ENCODE measurements at places on chromosomes 7 and 10. TPM values are rescaled to one million over a fixed set of nuclear protein-coding genes. Genes with fewer than 3 reads are reported as not detected.

DNA sequence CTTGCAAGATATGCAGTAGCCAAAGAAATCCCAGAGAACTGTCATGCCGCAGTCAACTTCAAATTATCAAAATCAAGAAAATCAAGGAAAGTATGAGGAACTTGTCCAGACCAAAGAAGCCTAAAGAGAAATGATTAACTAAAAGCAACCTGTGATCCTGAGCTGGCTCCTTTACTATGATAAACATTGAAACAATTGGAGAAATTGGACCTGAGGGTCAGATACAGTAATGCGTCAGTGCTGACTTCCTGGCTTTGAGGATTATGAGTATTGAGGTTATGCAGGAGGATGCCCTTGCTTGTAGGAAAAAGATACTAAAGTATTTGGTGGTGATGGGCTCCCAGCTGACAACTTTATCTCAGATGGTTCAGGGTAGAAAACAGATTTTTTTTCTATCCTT, 324.7 kb upstream of the AKR1E2 start:
- no peak for DNase-seq

DNA sequence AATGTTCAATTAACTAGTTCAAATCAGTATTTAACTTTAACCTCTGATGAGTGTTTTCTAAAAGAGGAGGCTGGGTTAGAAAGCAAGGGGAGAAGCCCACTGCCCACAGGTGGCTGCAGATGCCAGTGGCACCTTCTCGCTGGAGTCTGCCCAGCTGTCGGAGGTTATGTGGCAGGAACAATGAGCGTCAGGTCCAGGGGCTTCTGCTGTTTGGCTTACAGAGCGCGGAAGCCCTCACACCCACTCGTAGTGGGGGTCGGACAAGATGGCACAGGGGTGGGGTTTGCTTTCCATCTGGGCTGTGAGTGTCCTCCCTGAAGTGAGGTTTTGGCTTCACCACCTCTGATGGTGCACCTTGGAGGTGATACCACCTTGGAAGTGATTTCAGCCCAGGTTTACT, 8.5 kb downstream of the DYNC2I1 start:
- DNase-seq: no peak

DNA sequence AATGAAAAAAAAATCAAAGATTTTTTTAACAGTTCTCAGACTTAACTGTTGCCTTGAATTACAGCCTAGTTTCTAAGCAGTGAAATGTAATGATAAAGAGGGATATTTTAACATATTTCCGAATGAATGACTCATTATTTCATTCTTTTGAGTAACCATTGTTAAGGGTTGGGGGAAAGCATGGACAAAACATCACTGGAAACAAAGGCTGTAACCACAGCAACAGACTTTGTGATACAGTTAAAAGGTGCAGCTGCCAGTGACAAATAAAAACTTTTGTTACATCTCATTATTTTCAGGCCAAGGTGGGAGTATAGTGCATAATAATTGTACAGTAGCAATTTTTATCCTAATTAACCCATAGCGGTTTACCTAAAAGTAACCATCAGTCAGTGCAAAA, 172.6 kb downstream of the LRRTM3 start:
- peak; percentile 34 for DNase-seq

- no peak for DNase-seq
Measured at GRCh38 chr10:69100136-69100872, 12.4 kb downstream of the SRGN start.

DNA sequence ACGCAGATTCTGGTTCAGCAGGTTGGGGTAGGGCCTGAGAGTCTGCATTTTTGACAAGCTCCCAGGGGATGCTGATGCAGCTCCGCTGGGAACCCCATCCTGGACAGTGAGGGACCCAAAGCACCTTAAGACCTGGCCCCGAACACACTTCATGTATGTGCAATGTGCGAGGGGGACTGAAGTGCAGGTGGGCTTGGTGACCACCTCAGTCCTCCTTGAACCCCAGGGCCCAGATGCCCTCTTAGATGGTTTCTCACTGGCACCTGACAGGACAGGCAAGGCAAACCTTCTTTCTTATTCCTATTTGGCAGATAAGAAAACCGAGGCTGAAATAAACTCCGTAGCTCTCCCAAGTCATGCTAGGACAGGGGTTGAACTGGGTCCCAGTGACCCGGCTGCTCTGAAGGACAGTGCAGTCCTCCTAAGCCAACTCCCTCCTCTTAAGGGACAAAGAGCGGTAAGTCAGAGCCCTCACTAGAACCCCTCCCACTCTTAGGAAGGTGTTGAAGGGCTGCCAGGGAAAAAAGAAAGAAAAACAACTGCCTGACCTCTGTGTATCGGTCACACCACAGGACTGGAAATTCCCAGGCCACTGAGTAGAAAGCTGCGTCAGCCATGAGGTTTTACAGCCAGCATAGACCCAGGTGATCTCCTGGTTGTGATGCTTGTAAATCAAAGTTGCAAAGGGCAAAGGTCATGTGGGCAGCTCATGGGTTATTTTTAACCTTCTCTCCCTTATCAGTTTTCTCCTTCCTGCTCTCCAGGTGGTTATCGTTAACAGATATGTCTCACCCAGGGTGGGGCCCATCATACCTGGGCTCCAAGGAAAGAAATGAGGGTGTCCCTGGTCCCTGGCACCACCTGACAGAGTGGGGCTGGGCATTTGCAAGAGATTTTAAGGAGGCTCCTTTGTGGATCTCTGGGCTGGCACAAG, 90.9 kb upstream of the SMNDC1 start:
- DNase-seq: peak; percentile 58

DNA sequence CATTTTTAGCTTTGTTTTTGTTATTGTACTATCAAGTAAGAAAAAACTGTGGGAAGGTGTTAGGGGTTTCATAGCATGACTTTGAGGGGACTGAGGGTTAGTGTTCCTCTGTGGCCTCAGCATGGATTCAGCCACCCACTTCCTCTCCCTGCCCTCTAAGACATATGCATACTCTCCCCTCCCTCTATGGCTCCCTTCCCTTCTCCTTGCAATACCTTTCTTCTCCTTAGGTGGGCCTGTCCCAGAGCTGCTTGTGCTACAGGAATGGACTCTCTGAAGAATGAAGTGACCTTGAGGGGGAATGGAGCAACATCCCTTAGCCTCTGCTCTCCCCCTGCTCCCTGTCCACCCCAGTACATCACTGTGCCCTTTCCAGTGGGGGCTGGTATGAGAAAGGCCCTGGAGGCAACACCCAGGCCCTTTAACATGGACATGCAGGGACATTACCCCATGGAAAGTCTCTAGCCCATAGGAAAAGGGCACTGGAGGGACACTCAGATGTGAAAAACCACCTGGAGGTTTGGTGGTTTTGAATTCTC, 22.4 kb downstream of the CDH23 start:
- DNase-seq: no peak

GRCh38 chr7:23164846-23165245, 17.0 kb upstream of the NUP42 start:
- DNase-seq: no peak

GRCh38 chr10:65312876-65313275, 1613.0 kb upstream of the LRRTM3 start:
- no peak for DNase-seq

GRCh38 chr7:140517546-140518369, 38.5 kb upstream of the MKRN1 start:
- peak; percentile 95 for DNase-seq

DNA sequence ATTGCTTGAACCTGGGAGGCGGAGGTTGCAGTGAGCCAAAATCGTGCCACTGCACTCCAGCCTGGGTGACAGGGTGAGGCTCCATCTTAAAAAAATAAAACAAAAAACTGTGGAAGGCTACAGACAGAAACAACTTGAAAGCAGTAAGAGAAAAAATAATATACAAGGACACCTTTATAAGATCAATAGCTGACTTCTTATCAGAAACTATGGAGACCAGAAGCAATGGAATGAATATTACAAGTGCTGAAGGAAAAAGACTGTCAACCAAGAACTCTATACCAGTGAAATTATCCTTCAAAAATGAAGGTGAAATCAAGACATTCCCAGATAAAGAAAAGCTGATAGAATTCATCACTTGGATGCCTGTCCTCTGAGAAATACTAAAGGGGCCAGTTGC, 49.0 kb downstream of the RBAK start:
- DNase-seq: no peak

DNA sequence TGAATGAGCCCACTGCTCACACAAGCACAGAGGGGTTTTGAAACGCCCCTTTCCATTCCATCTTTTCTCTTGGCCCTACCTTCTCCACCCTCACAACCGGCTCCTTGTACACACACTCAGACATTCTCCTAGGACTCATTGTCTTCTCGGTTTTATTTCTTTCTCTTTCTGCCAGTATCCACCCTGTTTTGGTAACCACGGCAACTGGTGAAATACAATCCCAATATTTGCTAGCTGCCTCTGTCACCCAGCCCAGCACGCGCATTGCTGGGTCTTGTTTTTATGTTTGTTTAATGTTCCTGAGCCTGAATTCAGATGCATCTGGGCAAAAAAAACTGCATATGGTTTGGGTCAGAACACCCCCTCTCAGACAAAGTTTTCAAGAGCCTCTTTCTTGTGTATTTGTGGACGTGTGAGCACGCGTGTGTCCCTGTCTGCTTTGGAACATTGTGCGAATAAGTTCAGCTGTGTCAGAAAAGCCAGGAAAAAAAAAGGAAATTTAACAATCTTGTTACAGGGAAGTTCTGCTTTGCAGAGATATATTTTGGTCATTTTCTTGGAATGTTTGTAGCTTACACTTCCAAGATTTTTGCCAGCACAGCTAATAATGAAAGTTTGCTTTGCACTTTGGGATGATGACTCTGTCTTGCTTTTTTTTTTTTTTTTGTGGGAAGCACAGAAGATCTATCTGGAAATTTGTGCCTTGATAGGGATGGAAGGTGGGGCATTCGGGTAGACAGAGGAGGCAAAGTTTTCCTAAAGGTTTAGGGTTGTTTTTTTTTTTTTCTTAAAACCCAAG, 225.9 kb downstream of the TRIL start:
- no peak for DNase-seq

- no peak for DNase-seq
Measured at GRCh38 chr7:25675789-25676474, 447.6 kb upstream of the NPVF start.

ABCB4 gene
- polyA plus RNA-seq: 2.0 TPM

IRF5 gene
- 13.0 TPM for polyA plus RNA-seq

DPYSL4 gene
- not detected for polyA plus RNA-seq

NAT16 gene
- polyA plus RNA-seq: not detected

TECPR1 gene
- 5.1 TPM for polyA plus RNA-seq

GALNT17 gene
- 5.5 TPM for polyA plus RNA-seq

SLC26A3 gene
- polyA plus RNA-seq: 0.32 TPM
